Natural killer cell (primary cell): ENCODE measurements at places on chromosomes 7 and 10. TPM values are rescaled to one million over a fixed set of nuclear protein-coding genes. Genes with fewer than 3 reads are reported as not detected.

The NDUFB8 gene
- 151 TPM for total RNA-seq

- DNase-seq: no peak
These were observed 30.0 kb downstream of the MTERF1 start for GRCh38 chr7:91850455-91850854.

DNA sequence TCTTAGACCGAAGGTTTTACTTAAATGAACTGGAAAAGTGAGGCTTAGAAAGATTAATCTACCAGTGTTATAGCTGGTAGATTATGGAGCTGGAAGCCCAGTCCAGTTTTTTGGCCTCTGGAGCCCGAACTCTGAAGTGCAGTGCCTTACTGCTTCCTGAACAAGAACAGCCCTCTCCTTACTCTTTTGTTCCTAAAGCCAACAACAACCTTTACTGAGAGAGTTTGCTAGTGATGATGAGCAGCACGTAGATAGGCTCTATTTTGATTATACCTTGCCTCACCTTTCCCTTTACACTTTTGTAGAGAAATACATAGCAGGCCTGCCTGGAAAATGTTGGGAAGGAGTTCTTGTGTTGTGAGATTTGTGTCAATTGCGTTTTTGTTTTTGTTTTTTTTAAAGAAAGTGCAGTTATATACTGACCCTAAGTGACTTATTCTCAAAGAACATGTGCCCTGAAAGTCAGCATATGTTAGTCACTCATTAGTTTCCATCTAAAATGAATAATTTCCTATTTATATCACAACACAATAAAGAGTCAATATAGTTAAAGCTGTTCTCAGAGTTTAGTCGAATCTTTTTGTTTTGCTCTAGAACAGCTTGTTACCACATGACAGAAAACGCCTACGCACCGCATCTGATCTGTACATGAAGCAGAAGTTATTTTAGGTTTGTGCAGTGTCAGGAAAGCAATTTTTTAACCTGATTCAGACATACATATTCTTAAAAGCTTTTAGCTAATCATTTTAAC is 33.0 kb downstream of the PLEKHA1 start:
- DNase-seq: peak; percentile 76

GRCh38 chr7:138606236-138606635 is 94.9 kb downstream of the SVOPL start:
- no peak for DNase-seq
